NCI-H1694 treated with DMSO at 0.1 percent for 48 hours (cell line): ENCODE measurements at places on chromosomes 5 and 9.
A peak's percentile ranks its signal among the peaks of the same experiment; 100 is the strongest.

- DNase-seq, result no peak
Observed at GRCh38 chr9:29697011-29697410, 2123.7 kb upstream of the C9orf72 start.

- no peak for DNase-seq
Observed at GRCh38 chr5:2721385-2722138, 29.9 kb downstream of the IRX2 start.

- DNase-seq, result peak; percentile 86
Observed at GRCh38 chr9:27714388-27714787, 141.1 kb upstream of the C9orf72 start.

GRCh38 chr5:5539590-5539989 is 117.1 kb downstream of the ICE1 start:
- DNase-seq, result no peak

DNA sequence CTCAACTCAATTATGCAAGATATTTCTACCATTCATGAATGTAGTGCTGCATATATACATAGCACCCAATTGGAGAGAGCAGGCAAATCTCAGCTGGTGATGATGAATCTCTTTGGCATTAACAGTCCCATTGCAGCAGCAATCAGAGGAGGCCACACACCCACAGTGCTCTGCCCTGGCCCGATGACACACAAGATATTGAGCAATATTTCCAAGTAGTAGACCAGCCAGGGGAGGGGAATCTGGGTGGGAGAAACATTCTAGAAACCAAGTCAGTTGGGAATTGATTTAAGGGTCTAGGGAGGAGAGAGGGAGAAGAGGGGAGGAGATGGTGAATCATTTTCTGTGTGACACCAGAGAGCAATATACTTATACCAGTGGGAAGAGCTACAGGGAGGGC is 14.9 kb upstream of the C5orf63 start:
- DNase-seq, result no peak

GRCh38 chr9:107237873-107238272 is 45.2 kb upstream of the RAD23B start:
- no peak for DNase-seq

GRCh38 chr9:113901221-113901688 is 25.1 kb downstream of the ZNF618 start:
- peak; percentile 53 for DNase-seq

GRCh38 chr9:97638666-97639065 is 5.0 kb downstream of the NCBP1 start:
- no peak for DNase-seq

GRCh38 chr5:88740604-88741185 is 142.3 kb downstream of the MEF2C start:
- DNase-seq, result no peak

- DNase-seq, result no peak
Observed at GRCh38 chr9:134943836-134944235, 26.1 kb upstream of the FCN1 start.

DNA sequence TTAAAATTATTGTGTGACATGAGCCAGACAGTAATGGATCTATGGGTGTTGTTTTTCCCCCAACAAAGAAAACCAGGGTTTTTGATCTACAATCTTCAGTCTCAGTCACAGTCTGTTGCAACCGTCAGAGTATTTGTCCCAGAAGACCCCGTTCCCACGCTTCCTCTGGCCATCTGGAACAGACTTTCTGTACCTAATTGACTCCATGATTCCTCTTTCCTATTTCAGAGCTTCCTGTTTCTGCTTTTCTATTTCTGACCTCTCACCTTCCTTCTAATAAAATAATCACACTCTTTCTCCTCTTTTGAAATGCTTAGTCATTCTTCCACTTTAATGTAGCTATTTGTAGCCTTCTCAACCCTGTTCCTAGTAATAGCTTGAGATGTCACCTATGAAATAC is 1044.8 kb downstream of the DTWD2 start:
- no peak for DNase-seq

GRCh38 chr5:2330325-2331130 is 420.9 kb downstream of the IRX2 start:
- DNase-seq, result no peak

DNA sequence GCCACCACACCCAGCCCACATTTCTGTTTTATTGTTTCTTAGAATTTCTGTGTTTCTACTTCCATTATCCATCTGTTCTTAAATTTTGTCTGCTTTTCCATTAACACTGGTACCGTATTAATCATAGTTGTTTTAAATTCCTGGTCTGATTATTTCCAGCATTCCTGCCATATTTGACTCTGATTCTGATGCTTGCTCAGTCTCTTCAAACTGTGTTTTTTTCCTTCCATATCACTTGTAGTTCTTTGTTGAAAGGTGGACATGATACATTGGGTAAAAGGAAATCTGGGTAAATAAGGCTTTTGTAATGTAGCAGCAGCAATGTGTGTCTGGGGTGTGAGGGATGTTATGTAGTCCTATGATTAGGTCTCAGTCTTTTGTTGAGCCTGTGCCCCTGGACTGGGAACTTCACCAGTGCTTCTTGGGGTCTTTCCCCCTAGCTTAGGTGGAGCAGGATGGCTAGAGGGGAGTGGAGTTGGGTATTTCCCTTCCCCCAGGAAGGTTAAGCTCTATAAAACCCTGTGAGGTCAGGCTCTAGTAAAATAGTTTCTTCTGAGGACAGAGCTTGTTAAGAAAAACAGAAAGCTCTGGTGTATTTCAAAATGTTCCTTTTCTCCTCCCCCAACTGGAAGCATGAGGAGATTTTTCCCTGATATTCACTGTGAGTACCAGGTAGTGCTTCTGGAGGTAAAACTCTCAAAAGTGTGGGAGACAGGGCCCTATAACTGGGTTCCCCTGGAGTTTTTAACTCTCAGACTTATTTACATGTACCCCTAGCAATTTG is 10.1 kb upstream of the TMOD1 start:
- no peak for DNase-seq

GRCh38 chr9:115022760-115023434 is 92.5 kb upstream of the TNFSF8 start:
- no peak for DNase-seq

DNA sequence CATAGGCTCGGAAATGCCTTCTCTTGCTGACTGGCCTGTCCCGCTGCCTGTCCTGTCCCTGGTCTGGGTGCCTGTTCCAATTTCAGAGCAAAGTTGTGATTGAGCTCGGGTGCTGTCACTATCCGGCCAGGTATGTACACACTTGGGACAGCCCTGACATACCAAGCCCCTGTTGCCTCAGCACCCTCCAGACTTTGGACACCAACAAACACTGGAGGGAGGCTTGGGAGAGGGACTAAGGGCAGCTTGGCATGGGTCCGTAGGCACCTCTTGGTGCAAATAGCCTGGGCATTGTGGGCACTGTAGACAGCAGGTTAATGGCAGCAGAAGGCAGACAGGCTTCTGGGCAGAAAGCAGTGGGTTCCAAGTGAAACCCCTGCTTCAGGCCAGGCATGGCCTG is 86.3 kb upstream of the SEMA6A start:
- no peak for DNase-seq

DNA sequence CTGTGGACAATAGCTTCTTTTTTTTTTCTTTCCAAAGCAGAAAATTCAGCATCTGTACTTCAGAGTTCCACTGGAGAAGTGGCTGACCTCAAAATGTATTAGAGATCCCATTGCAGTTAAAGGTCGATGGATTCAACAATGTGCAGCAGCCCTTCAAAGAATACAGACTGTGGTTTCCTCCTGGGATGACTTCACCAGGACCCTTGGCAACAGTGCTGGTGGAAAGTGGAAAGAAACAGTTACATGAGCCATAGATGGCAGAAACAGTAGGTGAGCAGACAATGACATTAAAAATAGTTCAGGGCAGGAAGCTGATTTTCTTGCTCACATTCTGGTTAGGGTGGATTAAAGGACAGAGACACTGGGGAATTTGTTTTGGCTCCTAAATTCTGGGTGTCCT is 62.4 kb downstream of the SLC28A3 start:
- no peak for DNase-seq

- peak; percentile 21 for DNase-seq
Observed at GRCh38 chr5:179801304-179802206, 5.1 kb downstream of the MGAT4B start.

DNA sequence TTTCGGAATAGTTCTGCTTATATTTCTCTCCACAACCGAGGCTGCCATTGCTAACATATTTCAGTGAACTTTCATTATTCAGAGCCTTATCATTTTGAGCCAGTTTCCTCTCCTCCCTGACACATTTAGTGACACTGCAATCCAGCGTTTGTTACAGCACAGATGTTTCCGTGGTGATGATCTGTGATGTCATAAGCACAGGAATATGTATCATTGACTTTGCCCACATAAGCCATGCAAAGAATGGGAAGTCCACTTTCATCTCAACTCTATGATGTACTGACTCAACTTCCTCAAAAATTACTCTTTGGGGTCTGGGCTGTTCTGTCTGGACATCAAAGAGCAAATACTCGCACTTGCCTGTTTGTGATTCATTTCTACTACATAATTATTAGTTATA is 291.8 kb downstream of the EBF1 start:
- no peak for DNase-seq

DNA sequence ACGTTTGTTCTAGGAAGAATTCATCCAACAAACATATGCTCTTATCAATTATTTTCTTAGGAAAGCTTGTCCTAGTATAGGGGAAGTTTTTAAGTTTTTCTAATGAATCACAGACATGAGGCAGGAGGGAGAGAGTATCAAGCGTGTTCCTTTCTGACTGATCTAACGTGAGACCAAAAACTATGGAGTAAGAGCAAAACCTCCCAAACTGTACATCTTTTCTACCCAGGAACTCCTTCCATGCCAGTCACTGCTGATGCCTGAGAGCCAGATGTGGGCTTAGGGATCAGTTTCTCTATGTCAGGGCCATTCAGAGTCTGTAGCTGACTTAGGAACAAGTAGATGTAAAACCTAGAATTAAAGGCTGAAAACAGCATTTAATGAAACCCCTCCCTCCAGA is 51.7 kb upstream of the NFIB start:
- no peak for DNase-seq

GRCh38 chr5:110736753-110737152 is 2.1 kb upstream of the SLC25A46 start:
- no peak for DNase-seq

DNA sequence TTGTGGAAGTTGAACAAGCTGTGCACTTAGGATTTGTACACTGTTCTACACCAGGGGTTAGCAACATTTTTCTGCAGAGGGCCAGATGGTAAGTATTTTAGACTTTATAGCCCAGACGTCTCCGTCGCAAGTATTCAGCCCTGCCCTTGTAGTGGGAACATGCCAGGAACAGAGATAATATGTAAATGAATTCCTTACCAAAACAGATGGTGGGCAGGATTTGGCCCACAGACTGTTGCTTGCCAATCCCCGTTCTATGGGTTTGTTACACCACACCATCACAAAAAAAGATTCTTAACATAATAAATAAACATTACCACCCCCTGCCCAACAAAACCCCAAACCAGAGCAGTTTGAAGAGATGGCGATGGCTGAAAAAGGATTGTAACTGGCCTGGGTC is 74.3 kb downstream of the AMBP start:
- peak; percentile 9 for DNase-seq

DNA sequence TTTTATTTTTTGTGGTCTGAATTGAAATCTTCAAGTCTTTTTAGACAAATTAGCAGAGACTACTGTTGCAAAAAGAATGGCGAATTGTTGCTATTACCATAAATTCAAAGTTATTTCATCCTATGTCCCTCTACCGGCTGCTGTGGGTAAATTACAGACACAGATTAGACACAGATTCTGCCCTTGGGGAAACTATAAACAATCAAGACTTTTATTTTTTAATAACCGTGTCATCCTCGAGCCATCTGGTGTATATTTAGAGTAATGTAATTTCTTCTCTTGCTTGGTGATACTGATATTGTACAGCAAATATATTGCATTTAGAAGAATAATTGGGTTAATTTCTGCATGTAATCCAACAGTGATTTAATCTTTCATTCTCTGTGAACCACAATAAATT is 228.0 kb upstream of the ADAMTSL1 start:
- peak; percentile 35 for DNase-seq

GRCh38 chr5:50406877-50407276 is 34.2 kb downstream of the EMB start:
- no peak for DNase-seq

DNA sequence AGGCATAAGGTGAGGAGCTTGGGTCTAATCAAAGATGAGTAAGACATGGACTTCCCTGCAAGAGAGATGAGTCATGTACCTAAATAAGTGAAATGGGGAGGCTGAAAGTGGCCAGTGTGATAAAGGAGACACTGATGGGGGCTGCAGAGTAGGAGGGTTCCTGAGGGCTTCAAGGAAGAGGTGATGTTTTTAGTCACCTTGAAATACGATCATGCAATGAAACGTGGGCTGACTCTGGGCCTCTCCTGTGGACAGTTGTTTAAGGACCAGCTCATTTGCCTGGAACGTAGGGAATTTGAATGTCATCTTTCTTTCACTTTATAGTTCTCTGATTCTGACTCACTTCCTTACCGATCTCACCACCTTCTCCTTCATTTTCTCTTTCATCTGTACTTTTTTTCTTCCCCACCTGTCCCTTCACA is 49.6 kb upstream of the CPLX2 start:
- no peak for DNase-seq
